Stimulated activated CD8-positive, alpha-beta memory T cell treated with anti-CD3 and anti-CD28 coated beads, Interleukin-4, amount 100 ng/mL, for 1 hour (primary cell): ENCODE measurements at places on chromosomes 6 and 20.
A peak's percentile ranks its signal among the peaks of the same experiment; 100 is the strongest.

GRCh38 chr20:13261460-13262301 lies 40.6 kb downstream of the ISM1 start:
- peak; percentile 28 for DNase-seq

DNA sequence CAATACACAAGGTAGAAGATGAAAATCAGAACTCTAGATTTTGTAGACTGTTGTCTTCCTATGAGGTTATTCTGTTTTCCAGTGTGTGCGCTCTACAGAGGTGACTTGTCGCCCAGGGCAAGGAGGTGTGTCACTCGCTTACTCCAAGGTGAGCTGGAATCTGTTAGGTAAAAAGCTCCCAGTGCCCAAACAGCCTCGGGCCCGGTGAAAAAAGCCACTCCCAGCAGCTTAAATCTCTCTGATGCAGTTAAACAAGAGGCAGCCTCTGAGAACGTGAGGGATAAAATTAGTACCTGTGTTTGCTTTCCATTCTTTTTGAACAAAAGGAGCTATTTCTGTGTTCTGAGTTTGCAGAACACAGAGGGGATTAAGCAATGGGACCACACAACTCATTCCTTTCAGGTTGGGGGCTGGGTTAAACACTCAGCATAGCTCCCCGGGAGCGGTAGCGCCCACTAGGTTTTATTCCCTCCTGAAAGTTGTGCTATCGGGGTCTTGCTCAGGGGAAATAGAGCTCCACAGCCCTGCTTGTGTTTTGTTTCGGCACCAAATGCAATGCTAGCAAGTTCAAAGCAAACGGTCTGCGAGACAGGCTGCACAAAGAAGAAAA lies 181.2 kb downstream of the FOXA2 start:
- DNase-seq: no peak

DNA sequence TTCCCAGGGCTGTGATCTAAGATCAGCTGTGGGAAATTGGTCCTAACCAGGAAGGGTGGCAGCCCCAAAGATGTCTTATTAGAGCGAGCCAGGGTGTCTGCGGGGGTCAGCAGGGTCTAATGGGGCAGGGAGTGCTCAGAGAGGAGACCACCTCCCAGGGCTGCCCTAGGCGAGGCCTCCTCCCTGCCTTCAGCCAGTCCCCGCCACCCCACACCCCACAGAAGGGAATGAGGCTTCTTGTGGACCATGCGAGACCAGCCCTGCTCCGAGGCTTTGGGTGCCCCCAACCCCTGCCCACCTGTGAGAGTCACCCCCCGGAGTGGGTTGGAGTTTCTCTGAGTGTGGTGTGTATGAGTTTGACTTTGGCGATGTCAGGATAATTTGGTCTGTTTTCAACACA lies 37.8 kb downstream of the SYNJ2 start:
- DNase-seq: no peak

- DNase-seq: no peak
Observed at GRCh38 chr6:30818391-30818841, 65.9 kb upstream of the DDR1 start.

GRCh38 chr6:130882370-130882769 lies 55.2 kb downstream of the SMLR1 start:
- DNase-seq: no peak

- DNase-seq: no peak
Observed at GRCh38 chr6:97000138-97000537, 75.6 kb downstream of the KLHL32 start.
